ENCODE measurements at places on chromosomes 7 and 10.

GRCh38 chr10:108005627-108006026 lies 841.1 kb upstream of the SORCS1 start:
- no peak for DNase-seq

DNA sequence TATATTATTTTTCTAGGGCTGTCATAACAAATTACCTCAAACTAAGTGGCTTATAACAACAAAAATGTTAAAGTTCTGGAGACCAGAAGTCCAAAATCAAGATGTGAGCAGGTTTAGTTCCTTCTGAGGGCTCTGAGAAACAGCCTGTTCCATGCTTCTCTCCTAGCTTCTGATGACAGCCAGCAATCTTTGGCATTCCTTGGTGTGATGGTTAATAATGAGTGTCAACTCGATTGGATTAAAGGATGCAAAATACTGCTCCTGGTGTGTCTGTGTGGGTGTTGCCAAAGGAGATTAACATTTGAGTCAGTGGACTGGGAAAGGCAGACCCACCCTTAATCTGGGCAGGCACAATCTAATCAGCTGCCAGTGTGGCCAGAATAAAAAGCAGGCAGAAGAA lies 26.3 kb upstream of the TNKS2 start:
- no peak for DNase-seq

- DNase-seq = no peak
These were observed 98.2 kb downstream of the FANK1 start for GRCh38 chr10:125994601-125995000.

DNA sequence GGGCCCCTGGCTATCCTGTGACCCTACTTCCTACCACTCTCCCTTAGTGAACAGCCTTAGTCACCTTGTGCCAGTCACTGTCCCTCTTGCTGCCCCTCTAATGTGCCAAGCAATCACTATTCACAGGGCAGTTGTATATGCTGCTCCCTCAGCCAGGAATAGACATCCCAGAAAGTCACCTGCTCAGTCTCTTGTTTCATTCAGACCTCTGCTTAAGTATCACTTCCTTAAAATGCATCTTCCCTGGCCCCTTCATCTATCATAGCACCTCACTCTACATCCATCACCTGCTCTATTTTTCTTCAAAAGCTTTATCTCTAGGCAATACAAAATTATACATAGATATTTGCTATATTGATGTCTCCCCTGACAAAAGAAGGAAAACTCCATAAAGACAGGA lies 328.4 kb upstream of the NFE2L3 start:
- DNase-seq = no peak

- DNase-seq = no peak
These were observed 22.6 kb downstream of the CCDC3 start for GRCh38 chr10:12978891-12979290.

- no peak for DNase-seq
These were observed 3.8 kb upstream of the GTF2I start for GRCh38 chr7:74653686-74654181.

DNA sequence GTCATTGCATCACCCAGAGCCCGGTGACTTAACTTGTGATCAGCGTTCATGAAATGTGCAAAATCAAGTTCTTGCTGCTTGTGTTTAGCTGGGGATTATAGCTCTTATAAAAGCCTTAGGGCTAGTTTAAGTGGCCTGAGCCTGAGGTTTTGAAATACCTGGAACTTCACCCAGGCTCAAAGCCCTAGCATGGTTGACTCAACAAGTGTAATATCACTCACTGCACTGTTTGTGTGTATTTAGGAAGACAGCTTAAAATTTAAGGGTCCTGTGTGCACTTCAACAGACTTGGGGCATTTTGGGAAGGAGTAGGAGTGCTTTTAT lies 489.5 kb downstream of the GATA3 start:
- no peak for DNase-seq

DNA sequence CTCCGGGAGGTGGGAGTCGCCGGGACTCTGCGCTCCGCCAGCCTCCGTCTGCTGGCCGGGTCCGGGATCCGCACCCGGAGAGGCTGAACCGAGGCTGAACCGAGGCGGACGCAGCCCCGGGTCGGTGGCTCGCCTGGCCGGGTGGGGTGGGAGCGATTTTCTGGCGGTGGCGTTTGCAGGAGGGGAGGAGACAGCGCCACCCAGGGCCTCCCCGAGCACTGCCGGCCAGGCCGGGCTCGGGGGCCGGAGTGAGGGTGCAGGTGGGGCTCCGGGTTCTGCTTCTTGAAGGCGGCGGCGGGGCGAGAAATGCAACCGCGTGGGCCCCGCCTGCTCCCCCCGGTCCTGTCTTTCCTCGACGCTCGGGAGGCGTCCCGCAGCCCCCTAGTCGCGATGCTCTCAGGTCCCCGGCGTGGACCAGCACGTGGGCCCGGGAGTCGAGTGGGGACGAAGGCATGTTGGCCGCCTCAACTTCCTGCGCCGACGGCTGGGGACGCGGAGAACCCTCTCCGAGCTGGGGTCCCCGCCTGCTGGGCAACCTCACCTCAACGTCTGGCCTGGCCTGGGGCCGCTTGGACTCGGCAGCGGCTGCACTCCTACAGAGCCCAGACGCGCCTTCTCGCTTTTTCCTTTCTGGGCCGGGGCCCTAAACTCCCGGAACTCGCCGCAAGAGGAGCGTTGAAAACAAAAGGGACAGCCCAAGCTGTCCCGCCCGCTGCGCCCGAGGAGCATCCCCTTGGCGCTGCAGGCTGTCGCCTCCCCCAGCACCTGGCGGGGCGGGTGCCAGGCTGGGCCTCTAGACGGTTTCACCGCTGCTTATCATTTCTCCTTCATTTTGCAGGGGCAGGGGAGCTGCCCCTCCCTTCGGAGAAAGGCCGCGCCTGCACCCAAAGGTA lies 25.2 kb upstream of the VAX1 start:
- DNase-seq = no peak

DNA sequence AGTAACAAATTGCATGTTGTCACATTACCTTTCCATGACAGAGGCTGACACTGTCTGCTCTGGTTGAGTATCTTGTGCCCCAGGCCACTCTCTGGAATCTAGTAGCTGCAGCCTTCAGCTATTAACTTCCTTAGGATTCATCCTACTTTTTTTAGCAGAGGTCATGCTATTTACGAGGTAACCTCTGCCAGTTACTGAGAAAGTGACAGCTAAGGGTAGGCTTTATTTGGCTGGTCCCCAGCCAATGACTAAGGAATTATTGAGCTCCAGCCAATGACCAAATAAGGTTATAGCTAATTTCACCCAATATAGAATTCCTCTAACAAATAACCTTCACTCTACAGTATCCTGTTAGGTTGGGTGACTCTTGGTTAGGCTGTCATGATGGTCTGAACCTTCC lies 1361.7 kb downstream of the XPNPEP1 start:
- DNase-seq = no peak

- peak; percentile 63 for DNase-seq
These were observed 89.4 kb downstream of the SH3PXD2A start for GRCh38 chr10:103765981-103766380.

GRCh38 chr7:71982851-71983250 lies 429.3 kb downstream of the CALN1 start:
- no peak for DNase-seq

DNA sequence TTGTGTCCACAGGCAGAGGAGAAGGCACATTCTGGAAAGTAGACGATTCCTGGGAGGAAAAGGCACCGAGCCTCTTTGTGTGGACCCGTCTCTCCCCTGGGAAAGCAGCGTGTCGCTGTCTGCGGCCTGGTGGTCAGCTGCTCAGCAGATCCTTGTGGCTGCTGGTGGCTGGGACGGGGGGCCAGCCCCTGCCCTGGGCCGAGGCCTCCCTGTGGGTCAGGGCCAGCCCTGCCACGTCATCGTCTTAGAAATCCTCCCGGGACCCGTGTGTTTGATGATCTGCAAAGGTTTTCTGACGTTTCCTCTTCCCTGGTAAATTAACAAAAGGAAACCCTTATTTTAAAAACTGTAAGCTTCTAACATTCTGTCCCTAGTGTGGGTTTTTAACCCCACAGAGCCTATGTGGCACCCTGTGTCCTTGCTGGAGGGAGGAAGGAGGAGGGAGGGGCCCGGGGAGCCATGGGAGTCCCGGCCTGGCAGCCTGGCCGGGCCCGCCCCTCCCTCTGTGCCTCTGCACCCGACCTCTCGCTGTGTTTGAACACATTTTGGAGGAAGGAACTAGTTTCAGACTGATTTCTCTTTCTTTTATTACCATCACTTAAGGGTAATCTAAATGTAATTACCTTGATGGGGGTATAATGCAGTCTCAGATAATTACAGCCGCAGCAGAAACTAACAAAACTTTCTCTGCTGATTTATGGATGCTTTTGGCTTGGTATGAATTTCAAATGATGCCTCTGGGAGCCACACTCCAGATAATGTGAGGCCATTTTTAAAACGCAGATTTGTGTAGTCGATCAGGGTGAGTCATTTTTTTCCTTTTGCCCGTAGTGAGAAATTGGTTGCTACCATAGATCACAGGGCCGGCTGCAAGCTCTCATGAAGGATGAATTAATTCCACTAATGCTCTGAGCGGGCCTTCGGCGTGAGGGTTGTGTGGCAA lies 85.5 kb downstream of the NKX6-2 start:
- DNase-seq = no peak

DNA sequence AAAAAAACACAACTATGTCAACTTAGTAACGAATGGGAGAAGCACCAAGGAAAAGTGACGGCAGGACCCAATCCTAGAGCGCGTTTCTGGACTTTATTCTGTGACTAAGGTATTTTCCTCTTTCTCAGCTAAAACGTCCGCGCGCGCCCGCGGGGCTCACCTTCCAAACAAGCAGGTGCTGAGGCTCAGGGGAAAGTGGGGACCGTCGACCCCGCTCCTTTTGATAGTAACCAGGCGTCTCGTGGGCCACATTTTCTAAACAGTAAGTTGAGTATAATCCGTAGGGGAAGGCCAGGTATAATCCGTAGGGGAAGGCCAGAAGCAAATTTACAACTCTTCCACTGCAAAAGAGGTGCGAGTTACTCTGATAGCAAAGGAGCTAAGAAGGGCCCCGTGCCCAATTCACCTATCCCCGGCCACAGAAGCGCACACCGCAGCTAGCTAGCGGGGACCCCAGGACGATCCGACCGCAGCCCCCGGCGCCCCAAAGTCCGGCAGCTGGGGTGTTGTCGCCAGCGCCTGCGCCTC lies 743 bp downstream of the MKI67 start:
- DNase-seq = no peak

DNA sequence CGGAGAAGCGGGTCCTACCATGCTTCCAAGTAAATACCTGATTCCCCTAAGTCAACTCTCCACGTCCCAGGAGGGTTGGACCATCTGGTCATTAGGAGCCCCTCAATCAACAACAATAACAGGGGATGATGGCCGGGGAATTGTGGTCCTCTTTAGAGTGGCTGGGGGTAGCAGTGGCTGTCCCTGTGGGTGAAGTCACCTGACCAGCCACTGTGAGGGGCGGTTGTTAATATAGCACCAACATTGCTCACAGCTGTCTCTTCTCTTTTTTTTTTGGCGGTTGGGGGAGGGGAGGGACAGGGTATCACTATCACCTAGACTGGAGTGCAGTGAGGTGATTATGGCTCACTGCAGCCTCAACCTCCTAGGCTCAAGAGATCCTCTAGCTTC lies 67.9 kb downstream of the SPDYE5 start:
- DNase-seq = no peak

DNA sequence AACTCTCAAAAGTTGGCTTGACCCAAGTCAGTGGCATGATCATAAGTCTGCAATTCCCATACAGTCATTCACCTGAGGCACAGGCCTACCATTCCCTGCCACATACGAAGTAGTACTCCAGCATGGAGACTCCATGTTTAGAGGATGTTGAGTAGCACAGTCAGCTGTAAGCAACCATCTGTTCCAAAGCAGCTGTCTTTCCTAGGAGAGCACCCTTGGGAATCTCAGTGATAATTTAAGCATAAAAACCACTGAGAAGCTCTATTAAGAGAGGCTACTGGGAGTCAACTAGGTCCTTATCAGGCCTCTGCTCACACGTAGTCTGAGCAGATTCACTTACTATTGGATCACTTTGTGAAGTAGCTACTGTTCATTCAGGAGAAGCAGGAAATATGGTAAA lies 61.6 kb upstream of the UNC5B start:
- no peak for DNase-seq

GRCh38 chr10:43980715-43981114 lies 332.0 kb upstream of the ZNF32 start:
- DNase-seq = no peak

DNA sequence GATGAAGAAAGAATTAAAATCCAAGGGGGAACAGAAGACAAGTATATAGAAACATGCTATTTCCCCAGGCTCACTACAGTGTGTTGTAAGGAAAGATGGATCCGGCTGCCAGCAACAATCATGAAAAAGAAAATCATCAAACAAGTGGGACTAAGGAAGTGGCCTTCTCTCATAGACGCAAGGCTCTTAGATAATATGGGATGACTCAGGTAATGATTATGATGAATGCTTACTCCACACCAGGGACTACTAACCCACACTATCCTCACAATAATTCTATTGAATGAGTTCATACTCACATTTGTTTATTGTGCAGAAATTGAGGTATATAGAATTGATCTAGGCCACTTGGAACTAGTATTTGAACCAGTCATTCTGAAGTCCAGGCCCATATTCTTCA lies 111.2 kb upstream of the BET1 start:
- no peak for DNase-seq

GRCh38 chr7:123366626-123367025 lies 166.9 kb upstream of the SLC13A1 start:
- DNase-seq = no peak

DNA sequence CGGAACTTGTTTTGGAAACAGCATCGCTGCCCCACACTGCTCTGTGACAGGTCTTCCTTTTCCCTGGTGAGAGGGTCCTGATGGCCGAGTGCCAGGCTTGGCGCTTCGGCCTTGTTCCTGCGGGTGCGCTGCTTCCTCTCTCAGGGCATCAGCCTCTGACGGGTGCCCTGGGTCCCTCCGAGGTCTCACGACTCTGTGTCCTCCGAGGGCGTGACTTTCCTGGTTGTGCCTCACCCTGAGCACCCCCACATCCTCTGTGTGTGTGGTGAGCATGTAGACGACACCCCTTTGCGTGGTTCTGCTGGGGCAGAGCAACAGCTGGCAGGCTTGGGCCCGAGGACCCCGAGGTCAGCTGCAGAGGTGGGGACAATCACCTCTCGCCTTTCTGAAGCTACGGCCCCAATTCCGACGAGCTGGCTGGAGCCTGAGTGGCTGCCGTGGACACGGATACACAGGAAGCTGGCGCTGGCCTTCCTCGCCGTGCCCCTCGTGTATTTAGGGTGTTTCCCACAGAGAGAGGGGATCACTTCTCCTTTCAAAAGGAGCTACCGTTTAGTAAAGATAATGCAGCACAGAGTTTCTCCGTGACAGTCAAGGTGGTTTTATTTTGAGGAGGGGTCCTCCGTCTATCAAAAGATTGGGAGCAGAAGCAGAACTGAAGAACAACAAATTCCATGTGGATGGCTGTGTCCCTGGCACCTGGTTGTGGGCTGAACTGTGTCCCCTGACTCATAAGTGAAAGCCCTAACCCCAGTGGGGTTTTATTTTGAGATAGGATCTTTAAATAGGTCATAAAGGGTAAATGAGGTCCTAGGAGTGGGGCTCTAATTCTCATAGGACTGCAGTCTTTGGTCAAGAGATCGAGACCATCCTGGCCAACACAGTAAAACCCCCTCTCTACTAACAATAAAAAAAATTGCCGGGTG lies 36.2 kb upstream of the PITRM1 start:
- no peak for DNase-seq

- no peak for DNase-seq
These were observed 59.7 kb downstream of the PHTF2 start for GRCh38 chr7:77858278-77858677.

GRCh38 chr7:128938544-128939074 lies 882 bp downstream of the IRF5 start:
- no peak for DNase-seq

GRCh38 chr10:17423632-17424186 lies 30.7 kb downstream of the ST8SIA6 start:
- DNase-seq = peak; percentile 49

- no peak for DNase-seq
These were observed 92.9 kb downstream of the IPMK start for GRCh38 chr10:58174831-58175230.
